NCI-H748 treated with DMSO at 0.1 percent for 48 hours (cell line): ENCODE measurements at places on chromosomes 5 and 9.

- DNase-seq: no peak
Observed at GRCh38 chr5:15034379-15034778, 162.8 kb upstream of the ANKH start.

DNA sequence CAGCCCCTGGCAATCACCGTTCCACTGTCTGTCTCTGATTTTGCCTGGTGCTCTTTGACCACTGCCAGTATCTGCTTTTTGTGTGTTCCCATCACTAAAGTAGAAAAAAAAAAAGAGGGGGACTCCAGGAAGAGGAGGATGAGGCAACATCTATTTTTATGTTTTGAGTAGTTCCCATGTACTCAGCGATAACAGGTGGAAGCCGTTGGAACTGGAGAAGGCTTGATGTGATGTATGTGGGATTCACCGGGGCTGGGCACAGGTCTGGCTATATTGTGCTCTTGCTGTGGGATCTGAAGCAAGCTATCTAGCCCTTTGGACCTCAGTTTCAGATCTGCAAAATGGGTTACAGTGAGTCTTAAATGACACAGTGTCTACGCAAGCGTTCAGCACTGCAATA is 104.9 kb downstream of the SLIT3 start:
- no peak for DNase-seq

DNA sequence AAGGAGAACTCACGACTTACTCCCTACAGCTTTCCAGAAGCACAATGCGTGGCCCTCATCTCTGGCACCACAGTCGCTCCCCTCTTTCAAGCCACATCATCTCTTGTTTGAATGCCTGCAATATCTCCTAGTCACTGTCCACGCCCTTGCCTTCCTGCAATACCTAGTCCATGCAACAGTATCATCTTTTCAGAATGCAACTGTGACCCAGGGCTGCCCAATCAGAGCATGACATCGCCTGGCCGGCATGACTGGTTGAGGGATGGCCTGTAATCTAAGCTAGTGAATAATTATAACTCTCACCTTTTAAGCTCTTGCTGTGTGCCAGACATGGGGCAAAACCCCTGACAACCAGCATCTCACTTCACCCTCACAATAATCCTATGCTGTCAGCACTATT is 52.5 kb upstream of the CPEB4 start:
- no peak for DNase-seq

GRCh38 chr5:135150767-135151166 is 116.7 kb upstream of the PITX1 start:
- no peak for DNase-seq

DNA sequence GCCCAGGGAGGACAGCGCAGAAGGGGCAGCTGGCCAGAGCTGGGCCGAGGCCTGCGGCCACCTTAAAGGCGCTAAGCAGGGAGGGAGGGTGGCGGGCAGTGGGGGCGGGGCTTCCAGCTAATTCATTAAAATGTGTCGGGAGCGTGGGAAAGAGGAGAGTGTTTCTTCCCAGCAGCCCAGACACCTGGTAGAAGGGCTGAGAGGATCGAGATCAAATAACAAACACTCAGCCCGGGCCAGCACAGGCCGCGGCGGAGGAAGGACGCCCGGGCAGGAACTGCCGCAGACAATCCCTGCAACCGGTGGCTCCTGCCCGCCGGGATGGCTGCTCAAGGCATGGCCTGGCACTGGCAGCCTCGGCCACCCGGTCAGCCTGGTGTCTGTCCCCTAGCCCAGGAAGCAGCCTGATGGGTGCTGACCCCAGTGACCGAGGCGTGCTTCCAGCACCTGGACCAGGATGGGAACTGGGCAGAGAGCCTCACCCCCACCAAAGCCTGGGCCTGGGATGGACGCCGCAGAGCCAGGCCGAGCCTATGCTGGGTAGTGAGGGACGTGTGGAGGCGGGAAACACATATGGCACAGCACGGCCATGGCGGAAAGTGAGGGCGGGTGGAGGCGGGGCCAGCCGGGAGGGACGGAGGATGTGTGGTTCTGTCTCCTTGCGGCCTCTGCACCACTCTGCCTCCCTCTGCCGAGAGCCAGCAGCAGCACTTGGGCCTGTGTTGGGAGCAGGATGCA is 3.2 kb upstream of the NRARP start:
- DNase-seq: no peak

DNA sequence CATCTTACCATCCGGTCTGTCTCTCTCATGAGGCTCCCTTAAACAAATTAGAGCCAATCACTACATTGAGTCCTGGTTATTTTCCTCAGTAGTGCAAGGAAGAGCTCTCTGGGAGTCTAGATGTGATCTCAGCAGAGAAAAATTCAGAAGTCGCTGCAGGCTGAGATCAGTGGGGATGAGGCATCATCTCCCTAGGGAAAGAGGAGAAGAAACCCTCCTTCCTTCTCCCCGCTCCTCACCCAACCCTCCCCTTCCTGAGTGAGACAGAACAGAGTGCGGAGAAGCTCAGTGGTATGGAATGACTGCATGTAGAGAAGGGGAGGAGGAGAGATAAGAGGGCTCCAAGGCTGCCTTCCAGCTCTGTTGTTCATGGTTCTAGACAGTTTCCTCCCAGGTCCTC is 80.5 kb downstream of the PAPPA start:
- DNase-seq: no peak

DNA sequence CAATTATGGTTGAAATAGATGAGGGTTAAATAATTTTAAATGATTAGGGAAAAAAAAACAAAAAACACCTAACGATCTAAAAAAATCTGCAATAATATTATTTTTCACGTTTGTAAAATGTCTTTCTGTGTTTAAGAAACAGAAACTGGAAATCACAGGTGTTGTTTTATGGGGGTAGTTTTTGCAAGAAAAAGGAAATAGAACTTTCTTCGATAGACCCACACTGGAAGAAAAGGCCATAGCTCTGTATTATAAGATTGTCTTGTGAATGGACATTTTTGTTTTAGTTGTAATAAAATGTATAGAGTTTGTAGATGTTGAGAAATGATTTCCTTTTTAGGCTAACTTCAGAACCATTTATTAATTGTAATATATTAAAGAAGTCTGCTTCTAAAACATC is 5.5 kb downstream of the CSNK1G3 start:
- DNase-seq: no peak

DNA sequence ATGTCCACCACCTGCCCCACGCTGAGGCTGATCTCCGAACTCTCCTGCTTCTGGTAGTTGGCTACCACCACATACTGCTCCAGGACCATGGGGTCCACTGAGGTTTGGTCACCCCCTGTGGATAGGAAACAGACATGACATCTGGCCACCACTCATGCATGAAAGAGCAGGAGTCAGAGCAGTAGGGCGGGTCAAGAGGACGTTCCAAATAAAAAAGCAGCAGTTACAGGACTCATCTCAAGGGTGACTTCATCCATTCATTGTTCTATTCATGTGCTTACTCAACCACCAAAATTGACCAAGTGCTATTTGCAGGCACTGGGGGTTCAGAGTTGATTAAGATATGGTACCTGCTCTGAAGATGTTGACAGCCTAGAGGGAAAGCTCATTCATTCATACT is 79.2 kb upstream of the UBTD2 start:
- no peak for DNase-seq

- no peak for DNase-seq
Observed at GRCh38 chr5:154722936-154723335, 32.2 kb upstream of the LARP1 start.

DNA sequence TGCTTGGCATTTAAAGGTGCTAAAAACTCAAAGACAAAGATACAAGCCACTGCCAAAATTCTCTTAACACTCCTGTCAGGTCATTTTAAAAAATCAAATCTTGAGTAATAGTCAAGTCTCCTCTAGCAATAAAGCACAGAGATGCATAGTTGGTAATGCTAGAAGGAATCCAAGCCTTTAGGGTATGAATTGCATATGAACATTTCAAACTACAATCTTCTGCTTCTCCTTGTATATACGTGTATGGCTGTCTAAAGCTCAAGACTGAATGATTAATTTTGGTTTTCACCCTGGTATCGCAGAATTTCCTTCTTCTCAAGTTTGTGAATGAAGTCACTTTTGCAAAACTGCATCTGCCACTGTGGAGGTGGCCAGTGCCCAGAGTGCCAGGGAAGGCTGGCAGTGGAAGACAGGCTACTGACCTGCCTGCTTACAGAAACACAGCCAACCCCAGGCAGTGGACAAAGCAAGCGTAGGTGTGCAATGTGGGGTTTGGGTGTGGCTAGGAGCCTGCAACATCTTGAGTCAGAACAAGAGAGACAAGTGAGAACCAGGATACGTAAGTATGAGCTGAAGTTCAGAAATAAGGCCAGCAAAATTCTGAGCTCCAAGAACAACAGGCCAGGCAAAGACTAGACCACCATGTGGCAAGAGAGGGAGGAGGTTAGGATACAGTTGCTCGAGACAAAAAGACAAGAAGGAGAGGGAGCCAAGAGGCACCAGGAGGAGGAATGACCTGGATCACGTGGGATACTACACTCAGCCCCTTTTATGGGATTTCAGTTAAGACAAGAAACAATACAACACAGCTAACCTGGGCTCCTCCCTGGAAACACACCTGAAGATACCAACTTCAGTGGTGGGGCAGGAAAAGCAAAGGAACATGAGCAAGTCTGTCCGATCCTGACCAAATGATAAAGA is 22.6 kb downstream of the MYO10 start:
- DNase-seq: no peak

- DNase-seq: no peak
Observed at GRCh38 chr9:12785260-12785770, 10.5 kb downstream of the LURAP1L start.

DNA sequence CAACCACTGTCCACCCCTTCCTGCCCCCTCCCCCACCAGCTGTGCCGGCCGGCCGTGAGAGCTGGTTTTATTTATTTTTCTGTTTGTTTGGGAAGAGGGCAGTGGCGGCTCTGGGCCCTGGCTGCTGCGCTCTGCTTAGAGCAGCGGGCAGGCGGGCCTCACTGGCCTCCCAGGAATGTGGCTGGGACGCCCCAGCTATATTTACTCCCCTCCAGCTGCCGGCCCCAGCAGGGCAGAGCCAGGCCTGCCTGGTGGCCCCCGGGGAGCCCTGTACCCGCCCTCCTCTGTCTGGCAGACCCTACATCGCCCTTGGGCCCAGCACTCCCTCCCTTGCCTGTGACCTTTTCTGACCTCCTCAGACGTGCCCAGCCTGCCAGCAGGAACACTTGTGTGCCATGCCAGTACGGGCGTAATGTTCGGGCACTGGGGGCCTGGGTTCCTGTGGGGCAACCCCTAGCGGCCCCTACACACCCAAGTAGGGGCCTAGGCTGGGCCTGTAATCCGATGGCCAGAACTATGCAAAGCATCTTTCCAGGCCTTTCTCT is 7.7 kb downstream of the CXXC5 start:
- no peak for DNase-seq

DNA sequence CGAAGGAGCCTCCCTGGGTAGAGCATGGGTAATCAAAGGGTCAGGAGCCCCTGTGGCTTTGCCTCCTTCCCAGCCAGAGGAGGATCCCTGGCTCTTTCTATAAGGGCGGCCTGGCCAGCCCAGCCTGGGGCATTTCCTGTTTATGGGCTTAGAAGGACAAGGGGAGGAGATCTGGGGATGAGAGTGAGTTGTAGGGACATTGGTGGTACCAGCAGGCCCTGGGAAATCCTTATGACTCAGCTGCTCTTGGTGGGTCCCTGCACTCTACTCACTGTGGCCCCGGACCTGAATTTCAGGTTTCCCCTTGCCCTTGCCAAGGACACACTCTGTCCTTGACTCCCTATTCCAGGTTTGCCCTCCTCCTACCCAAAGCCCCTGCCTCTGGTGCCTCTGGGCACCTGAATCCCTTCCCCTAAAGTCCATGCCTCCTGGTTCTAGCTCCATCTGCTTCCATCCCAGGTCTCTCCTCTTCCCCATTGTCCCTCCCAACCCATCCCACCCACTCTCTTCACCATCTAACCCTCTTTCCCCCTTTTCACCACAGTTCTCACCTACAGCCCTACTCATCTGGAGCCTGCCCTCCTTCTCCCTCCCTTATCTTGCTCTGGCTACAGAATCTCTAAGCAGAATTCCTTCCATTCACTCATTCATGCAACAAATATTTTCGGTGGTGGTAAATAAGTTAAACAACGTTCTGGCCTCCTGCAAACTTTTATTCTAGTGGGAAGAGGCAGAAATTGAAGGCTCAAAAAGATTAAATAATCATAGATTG is 34.9 kb downstream of the PCDH1 start:
- no peak for DNase-seq

GRCh38 chr9:16461851-16462250 is 408.6 kb downstream of the BNC2 start:
- DNase-seq: no peak

DNA sequence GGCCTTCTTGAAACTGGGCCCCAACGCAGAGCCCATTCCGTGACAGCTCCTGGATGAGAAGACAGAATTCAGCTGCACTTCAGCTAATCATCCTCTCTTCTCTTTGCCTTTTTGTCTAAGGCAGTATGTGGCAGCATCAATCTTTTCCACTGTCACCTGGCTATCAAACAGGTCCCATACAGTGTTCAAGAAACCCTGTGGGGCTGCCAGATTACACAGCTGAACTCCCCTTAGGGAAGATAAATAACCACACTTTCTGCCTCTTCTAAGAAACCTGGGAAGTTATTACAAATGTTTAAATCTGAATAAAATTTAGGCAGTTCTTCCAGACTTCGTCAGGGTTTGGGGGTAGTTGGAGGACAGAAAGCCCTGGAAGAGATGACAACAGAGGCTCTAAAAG is 61.0 kb downstream of the SPEF2 start:
- no peak for DNase-seq

DNA sequence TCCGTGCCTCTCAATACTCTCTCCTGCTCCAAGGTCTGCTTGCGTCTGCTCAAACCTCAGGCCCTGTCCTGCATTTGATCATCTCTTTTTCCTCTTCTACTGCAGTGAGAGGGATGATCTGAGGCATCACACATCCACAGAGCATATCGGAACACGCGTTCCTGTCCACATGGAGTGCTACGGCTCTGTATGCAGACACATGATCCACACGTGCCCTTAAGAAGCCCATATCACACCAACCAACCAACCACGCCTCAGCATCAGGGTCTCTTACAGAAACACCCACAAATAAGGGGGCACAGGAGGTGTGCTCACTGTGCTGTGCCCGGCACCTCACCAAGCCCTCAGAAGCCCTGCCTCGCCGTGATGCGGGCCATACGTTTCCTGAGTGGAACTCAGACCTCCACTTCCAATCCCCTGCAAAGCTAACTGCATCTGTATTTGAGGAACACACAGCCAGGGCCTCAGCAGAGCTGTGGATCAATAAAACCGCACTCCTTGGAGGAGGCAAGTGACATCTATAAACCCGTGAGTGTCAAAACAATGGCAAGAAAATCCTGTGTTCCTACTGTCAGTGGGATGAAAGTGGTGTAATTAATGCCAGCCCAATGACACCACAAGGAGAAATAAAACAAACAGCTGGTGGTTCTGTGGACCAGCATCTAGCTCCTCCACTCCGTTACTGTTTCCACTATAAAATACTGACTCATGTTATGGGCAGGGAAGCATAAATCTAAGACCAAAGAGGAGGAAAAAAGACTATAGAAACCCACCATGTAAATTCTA is 40.4 kb downstream of the AK8 start:
- no peak for DNase-seq

GRCh38 chr5:169080448-169080911 is 220.5 kb downstream of the SLIT3 start:
- no peak for DNase-seq

DNA sequence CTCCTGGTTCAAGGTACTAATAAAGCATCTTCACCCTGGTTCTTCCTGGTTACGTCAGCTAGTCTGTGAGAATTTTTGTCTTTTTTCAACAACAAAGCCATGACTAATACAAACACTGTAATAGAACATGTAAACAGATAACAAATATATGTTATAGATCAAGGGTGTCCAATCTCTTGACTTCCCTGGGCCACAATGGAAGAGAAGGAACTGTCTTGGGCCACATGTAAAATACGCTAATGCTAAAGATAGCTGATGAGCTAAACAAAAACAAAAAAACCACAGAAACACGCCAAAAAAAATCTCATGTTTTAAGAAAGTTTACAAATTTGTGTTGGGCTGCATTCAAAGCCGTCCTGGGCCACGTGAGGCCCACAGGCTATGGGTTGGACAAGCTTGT is 124.5 kb upstream of the GNA14 start:
- DNase-seq: no peak
